ENCODE measurements at places on chromosomes 5 and 9.

DNA sequence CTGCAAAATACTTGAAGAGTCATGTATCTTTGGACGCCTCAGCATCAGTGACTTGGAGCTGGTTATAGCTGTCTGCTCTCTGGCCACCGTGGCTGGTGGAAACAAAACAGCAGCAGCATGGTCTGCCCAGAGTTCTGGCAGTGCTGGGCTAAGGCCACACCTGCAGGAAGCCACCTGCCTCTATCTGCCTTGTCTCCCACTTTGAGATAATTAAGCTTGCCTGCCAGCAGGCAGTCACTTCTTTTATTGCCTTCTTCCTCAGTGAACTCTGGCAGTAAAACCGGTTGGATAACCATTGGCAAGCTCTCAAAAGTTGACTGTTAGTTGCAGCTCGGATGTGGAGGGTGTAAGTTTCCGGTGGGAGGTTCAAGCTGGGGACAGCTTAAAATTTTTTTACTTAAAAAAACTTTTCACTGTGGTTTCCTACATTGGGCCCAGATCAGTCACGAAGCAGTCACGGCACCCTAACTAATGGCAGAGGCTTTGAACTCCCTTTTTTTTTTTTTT is 4.9 kb downstream of the SMIM3 start:
- H3K27ac ChIP-seq: peak overlapping the region; percentile 97
- peak; percentile 77 for DNase-seq
- H3K27me3 ChIP-seq: no peaks in the 10 kb centered on the region
- no peaks in the 10 kb centered on the region for H3K36me3 ChIP-seq
- no peak overlapping the region for H3K4me3 ChIP-seq
- peaks cover 25% of the 10 kb centered on the region for H3K4me1 ChIP-seq

- DNase-seq: no peak
- H3K27me3 ChIP-seq: no peaks in the 10 kb centered on the region
- no peaks in the 10 kb centered on the region for H3K36me3 ChIP-seq
Measured at GRCh38 chr5:145246379-145246778, 588.8 kb downstream of the PRELID2 start.

DNA sequence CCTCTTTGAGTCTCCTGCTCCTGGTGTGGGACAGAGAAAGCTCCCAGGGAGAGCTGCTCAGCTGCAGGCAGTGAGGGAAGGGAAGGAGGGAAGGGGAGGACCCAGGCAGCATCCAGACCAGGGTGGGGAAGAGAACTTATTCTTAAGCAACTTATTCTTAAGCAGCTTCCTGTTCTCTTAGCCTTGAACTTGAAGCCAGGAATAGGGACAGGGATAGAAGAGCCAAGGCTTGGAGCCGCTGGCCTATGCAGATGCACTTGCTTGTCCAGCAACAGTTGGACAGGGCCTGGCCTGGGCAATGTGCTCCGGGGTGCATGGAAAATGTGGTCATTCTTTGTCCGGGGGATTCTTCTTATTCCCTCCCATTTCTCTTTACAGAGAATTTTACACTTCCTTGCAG is 31.4 kb upstream of the SPTLC1 start:
- H3K27ac ChIP-seq: peak overlapping the region; percentile 73
- peaks cover 4% of the 10 kb centered on the region for H3K4me1 ChIP-seq
- DNase-seq: peak; percentile 13
- no peaks in the 10 kb centered on the region for H3K27me3 ChIP-seq

GRCh38 chr5:137441476-137441875 is 57.6 kb downstream of the SPOCK1 start:
- H3K27me3 ChIP-seq: no peaks in the 10 kb centered on the region
- DNase-seq: no peak
- H3K27ac ChIP-seq: no peak overlapping the region
- no peaks in the 10 kb centered on the region for H3K4me1 ChIP-seq

DNA sequence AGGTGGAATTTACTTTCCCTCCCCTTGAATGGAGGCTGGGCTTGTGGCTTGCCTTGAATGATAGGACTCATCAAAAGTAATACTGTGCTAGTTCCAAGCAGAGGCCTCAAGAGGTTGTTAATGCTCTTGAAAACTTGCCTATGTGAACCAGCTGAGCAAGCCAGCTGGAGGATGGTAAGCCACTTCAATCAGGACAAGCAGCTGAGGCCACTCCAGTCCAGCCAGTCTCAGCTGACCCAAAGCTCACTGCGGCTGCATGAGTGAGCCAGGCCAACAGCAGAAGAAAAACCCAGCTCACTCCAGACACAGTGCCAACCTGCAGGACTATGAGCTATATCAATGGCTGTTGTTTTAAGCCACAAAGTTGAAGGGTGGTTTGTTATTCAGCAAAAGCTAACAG is 182.8 kb downstream of the MCTP1 start:
- DNase-seq: no peak
- H3K36me3 ChIP-seq: no peaks in the 10 kb centered on the region
- H3K4me1 ChIP-seq: no peaks in the 10 kb centered on the region

- no peak overlapping the region for H3K27ac ChIP-seq
- H3K27me3 ChIP-seq: no peaks in the 10 kb centered on the region
- no peak overlapping the region for H3K4me3 ChIP-seq
- H3K36me3 ChIP-seq: no peaks in the 10 kb centered on the region
- DNase-seq: no peak
Measured at GRCh38 chr5:146717951-146718350, 160.6 kb downstream of the PPP2R2B start.

GRCh38 chr9:27276193-27277030 is 20.5 kb downstream of the EQTN start:
- H3K36me3 ChIP-seq: no peaks in the 10 kb centered on the region
- no peak overlapping the region for H3K4me3 ChIP-seq
- H3K4me1 ChIP-seq: no peaks in the 10 kb centered on the region
- H3K27ac ChIP-seq: no peak overlapping the region
- DNase-seq: no peak

DNA sequence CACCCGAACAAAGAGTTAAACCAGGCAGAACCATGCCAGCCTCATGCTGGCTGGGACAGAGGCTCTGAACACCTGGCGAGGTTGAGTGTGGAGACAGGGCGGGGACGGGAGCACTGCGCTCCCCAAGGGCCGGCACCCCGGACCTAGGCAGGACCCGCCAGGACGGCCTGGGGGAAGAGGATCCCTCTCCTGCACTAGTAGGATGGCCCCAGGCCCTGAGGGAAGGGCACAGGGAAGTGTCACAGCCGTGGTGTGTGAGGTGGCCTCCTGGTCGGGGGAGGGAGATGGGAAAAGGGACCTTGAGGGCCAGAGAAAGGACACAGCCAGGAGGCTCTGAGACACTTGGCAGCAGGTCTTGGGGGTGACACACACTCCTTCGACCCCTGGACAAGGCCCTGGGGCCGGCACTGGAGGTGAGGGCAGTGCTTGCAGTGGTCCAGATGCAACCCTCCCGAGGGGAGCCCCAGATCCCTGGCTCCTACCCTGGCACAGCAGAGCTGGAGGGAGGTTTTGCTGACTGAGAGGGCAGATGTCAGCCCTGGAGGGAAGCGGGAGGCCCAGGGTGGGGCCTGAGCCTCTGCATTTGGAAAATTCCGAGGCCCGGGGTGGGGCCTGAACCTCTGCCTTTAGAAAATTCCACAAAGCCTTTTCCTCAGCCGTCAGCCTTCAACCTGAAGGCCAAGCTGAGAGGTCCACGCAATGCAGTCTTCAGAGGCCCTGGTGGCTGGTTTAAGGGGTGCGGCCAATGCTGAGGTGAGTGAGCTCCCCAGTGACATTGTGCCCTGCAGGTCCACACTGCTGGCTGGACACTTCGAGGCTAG is 24.8 kb upstream of the TERT start:
- no peak overlapping the region for H3K4me3 ChIP-seq
- no peaks in the 10 kb centered on the region for H3K27me3 ChIP-seq
- peaks cover 8% of the 10 kb centered on the region for H3K36me3 ChIP-seq

- no peak overlapping the region for H3K4me3 ChIP-seq
- no peak for DNase-seq
- no peaks in the 10 kb centered on the region for H3K36me3 ChIP-seq
- no peaks in the 10 kb centered on the region for H3K4me1 ChIP-seq
Measured at GRCh38 chr9:133739408-133740280, 1.5 kb upstream of the SARDH start.

DNA sequence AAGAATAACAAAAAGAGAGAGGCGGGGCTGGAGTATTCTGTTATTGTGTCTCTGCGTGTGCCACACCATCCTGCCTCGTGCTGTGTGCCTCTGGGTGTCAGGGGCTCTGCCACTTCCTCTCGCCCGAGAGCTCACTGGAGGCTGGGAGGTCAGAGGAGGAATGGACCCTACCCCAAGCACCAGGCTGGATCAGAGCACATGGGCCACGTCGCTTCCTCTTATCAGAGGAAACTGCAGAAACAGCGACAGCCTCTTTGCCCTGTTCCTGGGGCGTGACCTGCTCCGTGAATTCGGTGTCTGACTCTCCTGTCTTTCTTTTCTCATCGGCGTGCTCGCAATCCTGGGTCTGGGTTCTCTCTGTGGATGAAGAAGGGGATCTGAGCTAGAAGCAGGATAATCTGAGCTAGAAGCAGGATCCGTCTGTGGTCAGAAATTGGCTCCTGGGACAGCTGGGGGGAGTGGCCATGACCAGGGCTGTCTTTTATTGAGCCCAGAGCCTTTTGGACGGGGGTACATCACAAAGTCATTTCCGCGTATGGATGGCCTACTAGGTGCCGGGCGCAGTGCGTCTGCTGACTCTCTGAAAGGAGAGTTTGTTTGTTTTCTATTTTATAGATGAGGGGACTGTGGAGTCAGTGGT is 150.3 kb upstream of the COL5A1 start:
- DNase-seq: no peak
- no peak overlapping the region for H3K4me3 ChIP-seq
- H3K36me3 ChIP-seq: no peaks in the 10 kb centered on the region
- H3K4me1 ChIP-seq: no peaks in the 10 kb centered on the region

- H3K4me3 ChIP-seq: no peak overlapping the region
- no peaks in the 10 kb centered on the region for H3K27me3 ChIP-seq
- DNase-seq: no peak
- H3K36me3 ChIP-seq: no peaks in the 10 kb centered on the region
Measured at GRCh38 chr9:19998153-19998552, 209.3 kb upstream of the SLC24A2 start.

GRCh38 chr5:140575309-140575708 is 10.7 kb downstream of the SLC35A4 start:
- H3K4me3 ChIP-seq: no peak overlapping the region
- peak overlapping the region; percentile 44 for H3K27ac ChIP-seq
- no peaks in the 10 kb centered on the region for H3K27me3 ChIP-seq
- no peaks in the 10 kb centered on the region for H3K36me3 ChIP-seq

- no peak for DNase-seq
- H3K27ac ChIP-seq: peak overlapping the region; percentile 96
- H3K4me1 ChIP-seq: peaks cover 9% of the 10 kb centered on the region
- no peaks in the 10 kb centered on the region for H3K27me3 ChIP-seq
- H3K4me3 ChIP-seq: peak overlapping the region; percentile 84
Measured at GRCh38 chr9:124258607-124259157, 933 bp downstream of the NEK6 start.

- no peaks in the 10 kb centered on the region for H3K27me3 ChIP-seq
- H3K4me3 ChIP-seq: no peak overlapping the region
- H3K36me3 ChIP-seq: no peaks in the 10 kb centered on the region
- no peaks in the 10 kb centered on the region for H3K4me1 ChIP-seq
- H3K27ac ChIP-seq: no peak overlapping the region
Measured at GRCh38 chr5:12354686-12355085, 450.4 kb upstream of the CTNND2 start.

- no peaks in the 10 kb centered on the region for H3K27me3 ChIP-seq
- H3K36me3 ChIP-seq: no peaks in the 10 kb centered on the region
- no peak overlapping the region for H3K4me3 ChIP-seq
- no peak overlapping the region for H3K27ac ChIP-seq
- no peak for DNase-seq
- H3K4me1 ChIP-seq: no peaks in the 10 kb centered on the region
Measured at GRCh38 chr9:5976674-5977397, 38.6 kb downstream of the RANBP6 start.

- H3K36me3 ChIP-seq: no peaks in the 10 kb centered on the region
- H3K4me1 ChIP-seq: no peaks in the 10 kb centered on the region
- no peak for DNase-seq
- H3K27me3 ChIP-seq: no peaks in the 10 kb centered on the region
- no peak overlapping the region for H3K4me3 ChIP-seq
- no peak overlapping the region for H3K27ac ChIP-seq
Measured at GRCh38 chr5:53302529-53302928, 177.9 kb upstream of the FST start.

GRCh38 chr9:132946631-132947295 is 2.3 kb upstream of the TSC1 start:
- no peaks in the 10 kb centered on the region for H3K27me3 ChIP-seq
- DNase-seq: no peak
- H3K4me3 ChIP-seq: no peak overlapping the region
- H3K27ac ChIP-seq: no peak overlapping the region

- H3K4me3 ChIP-seq: no peak overlapping the region
- DNase-seq: no peak
- no peaks in the 10 kb centered on the region for H3K27me3 ChIP-seq
- H3K4me1 ChIP-seq: no peaks in the 10 kb centered on the region
- no peaks in the 10 kb centered on the region for H3K36me3 ChIP-seq
Measured at GRCh38 chr5:37667430-37667829, 172.4 kb downstream of the GDNF start.

- no peaks in the 10 kb centered on the region for H3K27me3 ChIP-seq
- no peaks in the 10 kb centered on the region for H3K4me1 ChIP-seq
- no peak for DNase-seq
- no peak overlapping the region for H3K4me3 ChIP-seq
- no peaks in the 10 kb centered on the region for H3K36me3 ChIP-seq
- no peak overlapping the region for H3K27ac ChIP-seq
Measured at GRCh38 chr9:10026443-10026984, 586.3 kb downstream of the PTPRD start.

DNA sequence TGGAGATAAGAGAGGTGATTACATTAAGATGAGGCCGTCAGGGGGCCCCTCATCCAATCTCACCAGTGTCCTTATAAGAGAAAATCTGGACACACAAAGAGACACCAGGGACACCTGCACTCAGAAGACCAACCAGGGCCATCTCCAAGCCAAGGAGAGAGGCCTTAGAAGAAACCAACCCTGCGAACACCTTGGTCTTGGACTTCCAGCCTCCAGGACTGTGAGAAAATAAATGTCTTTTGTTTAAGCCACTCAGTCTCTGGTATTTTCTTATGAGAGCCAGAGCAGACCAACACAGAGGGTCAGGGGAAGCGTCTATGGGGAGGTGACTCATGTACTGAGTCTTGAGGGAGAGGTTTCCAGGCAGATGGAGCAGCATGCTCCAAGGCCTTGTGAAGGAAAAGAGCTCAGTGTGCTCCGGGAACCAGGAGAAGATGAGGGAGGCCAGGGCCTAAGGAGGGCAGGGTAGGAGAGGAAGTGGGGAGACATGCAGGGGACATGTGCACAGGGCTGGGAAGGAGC is 5.4 kb downstream of the PHYKPL start:
- no peak overlapping the region for H3K27ac ChIP-seq
- peaks cover 8% of the 10 kb centered on the region for H3K4me1 ChIP-seq
- H3K36me3 ChIP-seq: peaks cover 5% of the 10 kb centered on the region
- H3K4me3 ChIP-seq: no peak overlapping the region
- no peaks in the 10 kb centered on the region for H3K27me3 ChIP-seq

GRCh38 chr9:134605966-134606357 is 35.6 kb upstream of the COL5A1 start:
- DNase-seq: no peak
- no peaks in the 10 kb centered on the region for H3K27me3 ChIP-seq
- H3K4me3 ChIP-seq: no peak overlapping the region

GRCh38 chr9:37187713-37188439 is 67.5 kb downstream of the ZCCHC7 start:
- no peak overlapping the region for H3K27ac ChIP-seq
- no peaks in the 10 kb centered on the region for H3K4me1 ChIP-seq
- no peak overlapping the region for H3K4me3 ChIP-seq
- no peak for DNase-seq

All from breast epithelium (tissue), 4 donors.